CMK (cell line): ENCODE measurements at places on chromosomes 2 and 18.

GRCh38 chr2:12046641-12047040 is 300.2 kb downstream of the LPIN1 start:
- no peak for DNase-seq

- no peak for DNase-seq
Observed at GRCh38 chr2:134668821-134669220, 50.0 kb downstream of the TMEM163 start.

- no peak for DNase-seq
Observed at GRCh38 chr2:186827862-186828492, 21.0 kb downstream of the ZSWIM2 start.

DNA sequence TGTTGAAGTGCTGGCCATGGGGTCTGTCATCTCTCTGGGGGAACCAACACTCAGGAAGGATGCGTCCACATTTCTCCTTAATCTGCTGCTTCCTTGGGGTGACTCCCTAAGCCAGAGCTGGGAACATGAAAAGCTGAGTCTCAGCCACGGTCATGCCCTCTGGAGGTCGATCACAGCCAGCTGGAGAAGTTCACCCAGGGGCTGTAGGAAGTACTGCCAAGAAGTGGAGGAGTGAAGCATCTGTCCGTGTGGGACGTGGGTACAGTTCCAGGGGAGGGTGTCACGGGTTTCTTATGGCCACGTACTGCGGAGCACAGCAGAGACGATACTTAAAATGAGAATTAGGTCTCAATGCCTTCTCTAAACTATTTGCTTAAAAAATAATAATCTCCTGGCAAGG is 42.4 kb upstream of the IGFBP2 start:
- no peak for DNase-seq

DNA sequence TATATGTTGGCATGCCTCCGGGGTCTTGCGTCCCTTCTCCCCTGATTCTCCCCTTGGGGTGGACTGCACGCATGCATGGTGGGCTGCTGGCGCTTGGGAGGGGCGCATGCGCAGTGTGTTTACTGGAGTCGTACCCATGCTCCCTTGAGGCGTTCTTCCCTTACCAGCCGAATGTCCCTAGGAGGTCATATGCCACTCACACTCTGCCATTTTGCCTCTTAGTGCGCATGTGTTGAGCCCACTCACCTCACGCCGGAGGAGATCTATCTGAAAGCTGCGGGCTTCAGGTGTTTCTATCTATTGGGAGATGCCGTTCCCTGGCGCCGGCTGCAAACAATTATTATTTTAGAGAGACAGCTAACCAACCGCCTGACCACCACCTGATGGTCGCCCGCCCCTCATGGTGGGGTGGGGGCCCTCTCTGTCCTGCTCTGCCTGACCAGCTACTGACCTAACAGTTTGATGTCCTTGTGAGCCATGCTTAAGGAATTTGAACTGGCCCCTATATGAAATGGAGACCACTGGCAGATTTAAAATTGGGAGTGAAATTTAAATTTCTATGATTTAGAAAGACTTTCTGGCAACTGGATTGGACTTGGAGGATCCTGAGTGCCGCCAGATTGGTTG is 179.6 kb downstream of the RNF144A start:
- DNase-seq = no peak

GRCh38 chr2:169664600-169664977 is 29.6 kb downstream of the CFAP210 start:
- no peak for DNase-seq

- DNase-seq = no peak
Observed at GRCh38 chr2:212098966-212099365, 439.6 kb downstream of the ERBB4 start.

DNA sequence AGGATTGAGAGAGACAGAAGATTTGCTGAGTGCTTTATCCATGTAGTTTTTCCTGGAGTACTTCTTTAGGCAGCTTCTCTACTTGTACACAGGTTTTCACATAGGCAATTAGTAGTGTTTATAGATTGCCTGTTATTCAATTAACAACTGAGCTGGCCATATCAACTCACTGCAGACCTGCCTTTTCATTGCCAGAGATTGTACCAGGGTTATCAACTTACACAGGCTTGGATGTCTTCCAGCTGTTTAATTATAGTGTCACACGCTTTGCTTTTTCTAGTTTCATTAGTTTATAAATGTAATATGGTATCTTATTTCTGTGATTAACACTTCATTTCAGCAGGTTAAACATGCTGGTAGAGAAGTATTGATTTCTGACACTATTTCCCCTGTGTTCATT is 125.9 kb downstream of the GPD2 start:
- no peak for DNase-seq

GRCh38 chr2:25700221-25700660 is 26.9 kb upstream of the DTNB start:
- no peak for DNase-seq

DNA sequence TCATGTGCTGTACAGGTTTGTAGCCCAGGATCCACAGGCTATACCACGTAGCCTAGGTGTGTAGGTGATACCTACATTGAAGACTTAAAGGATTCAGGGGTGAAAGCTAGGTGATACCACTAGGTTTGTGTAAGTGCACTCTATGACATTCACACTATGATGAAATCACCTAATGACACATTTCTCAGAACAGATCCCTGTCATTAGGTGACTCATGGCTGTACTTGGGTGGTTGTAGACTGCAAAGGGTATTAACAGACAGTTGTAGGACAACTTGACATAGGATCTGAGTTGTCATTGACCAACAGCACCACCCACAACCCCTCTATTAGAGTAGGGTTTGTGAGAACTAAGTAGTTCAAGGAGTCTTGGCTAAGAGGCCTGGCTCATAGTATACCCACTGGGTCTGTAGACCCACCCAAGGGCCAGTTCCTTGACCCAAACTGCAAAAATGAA is 27.7 kb upstream of the SMCHD1 start:
- no peak for DNase-seq

DNA sequence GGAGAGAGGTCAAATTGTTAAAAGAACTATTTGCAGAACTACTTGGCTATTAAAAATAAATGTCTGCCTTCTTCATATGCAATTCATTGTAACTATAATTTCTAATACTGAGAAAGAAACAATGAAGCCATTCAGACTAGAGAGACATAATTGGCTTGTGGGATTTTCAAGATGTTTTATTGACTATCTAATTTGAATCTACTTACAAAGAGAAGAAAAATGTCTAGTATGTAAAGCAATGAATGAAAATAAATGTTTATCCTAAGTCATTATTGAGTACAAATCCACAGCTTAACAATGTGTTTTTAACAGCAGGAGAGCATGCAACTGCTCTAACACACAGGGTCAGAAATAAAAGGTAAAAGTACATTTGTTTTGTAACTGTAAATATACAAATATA is 19.2 kb downstream of the RMP24 start:
- no peak for DNase-seq

DNA sequence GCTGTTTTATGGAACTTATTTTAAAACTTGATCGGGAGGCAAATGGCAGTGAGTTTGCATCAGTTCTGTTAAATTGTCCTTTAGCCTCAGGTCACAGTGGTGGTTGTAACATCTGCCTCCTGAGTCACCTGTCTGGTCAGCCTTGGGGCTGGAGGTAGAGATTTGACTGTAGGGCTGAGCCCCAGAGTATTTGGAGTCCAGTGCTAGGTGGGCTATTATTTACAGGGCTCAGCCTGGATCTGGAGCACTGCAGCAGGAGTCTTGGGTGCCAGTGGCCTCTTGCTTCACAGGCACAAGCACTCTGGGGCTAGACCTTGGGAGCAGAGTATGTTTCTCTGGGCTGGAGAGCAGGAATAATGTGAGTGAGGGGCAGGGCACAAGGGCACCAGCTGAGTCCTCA is 32.8 kb downstream of the TCF7L1 start:
- no peak for DNase-seq

DNA sequence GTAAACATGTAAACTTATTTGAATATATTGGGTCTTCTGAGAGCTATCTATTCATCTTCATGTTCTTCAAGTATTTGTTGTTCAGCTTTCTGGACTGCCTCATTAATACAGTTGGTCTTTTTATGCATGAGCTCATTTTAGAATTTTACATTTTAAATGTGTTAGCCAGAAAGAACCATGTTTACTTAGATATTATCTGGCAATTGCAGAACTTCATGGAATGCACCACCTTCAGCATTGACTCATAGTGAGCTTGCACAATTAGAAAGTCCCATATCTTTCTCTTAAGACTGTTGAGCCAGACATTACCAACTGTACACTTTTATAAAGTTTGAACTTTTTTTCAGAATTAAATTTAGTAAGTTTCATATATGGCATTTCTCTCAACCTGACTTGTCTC is 536.7 kb downstream of the RIT2 start:
- no peak for DNase-seq

GRCh38 chr2:159200498-159200897 is 86.0 kb downstream of the WDSUB1 start:
- no peak for DNase-seq

DNA sequence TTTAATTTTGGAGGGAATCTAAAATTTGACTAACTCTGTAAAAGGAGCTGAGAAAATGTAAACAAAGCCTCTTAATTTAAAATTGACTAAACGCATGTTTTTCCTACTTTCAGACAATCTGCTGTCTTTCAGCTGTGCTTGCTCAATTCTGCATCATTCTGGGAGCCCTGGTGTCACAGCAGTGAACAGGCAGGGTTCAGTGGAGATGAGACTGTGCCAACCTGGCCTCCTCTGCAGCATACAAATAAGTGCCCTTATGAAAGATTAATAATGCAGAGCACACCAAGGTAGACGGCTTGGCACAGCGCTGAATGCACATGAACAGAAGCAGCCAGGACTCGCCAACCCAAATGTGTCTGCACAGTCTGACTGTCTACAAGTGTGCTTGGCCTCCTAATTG is 222.0 kb upstream of the CHAC2 start:
- DNase-seq = no peak

DNA sequence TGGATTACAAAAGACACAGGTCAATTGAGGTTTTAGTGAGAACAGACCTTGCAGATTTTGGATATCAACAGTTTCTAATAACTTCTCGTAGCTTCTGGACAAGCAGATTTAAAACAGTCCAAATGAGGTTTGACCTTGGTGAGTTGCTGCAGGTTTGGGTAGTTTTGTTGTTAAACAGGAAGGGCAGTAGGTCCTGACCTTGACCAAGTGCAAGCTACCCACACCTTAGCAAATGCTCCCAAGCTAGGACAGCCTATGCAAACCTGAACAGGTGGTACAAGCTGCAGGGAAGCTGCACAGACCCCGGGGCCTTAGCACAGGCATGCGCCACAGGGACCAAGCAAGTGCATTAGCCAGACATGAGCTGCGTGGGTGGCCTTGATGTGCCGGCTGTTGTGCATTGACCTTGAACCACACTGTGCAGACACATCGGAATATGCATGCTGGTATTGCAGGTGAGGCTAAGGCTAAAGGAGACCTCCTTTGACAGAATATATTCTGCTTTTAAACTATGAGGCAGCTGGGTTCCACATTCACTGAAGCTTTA is 40.2 kb upstream of the AGAP1 start:
- no peak for DNase-seq
